ENCODE measurements at places on chromosomes 4 and X. TPM values are rescaled to one million over a fixed set of nuclear protein-coding genes. Genes with fewer than 3 reads are reported as not detected.

The BLTP1 gene
- 169 TPM for total RNA-seq

The DCAF12L2 gene
- total RNA-seq: 0.57 TPM

The FNIP2 gene
- 64.1 TPM for total RNA-seq

The MAOB gene
- 44.0 TPM for total RNA-seq

The AMBN gene
- total RNA-seq: not detected

The PHKA1 gene
- total RNA-seq: 3.9 TPM

The POF1B gene
- total RNA-seq: 0.22 TPM

The LIMCH1 gene
- 47.8 TPM for total RNA-seq

The TMA16 gene
- 43.7 TPM for total RNA-seq

The DHRSX gene
- 20.3 TPM for total RNA-seq

The FAM120C gene
- total RNA-seq: 11.1 TPM

The GLOD5 gene
- total RNA-seq: not detected

The KLHL13 gene
- total RNA-seq: 1.8 TPM

The NEUROG2 gene
- total RNA-seq: not detected

The RAB33A gene
- not detected for total RNA-seq

The RENBP gene
- 28.2 TPM for total RNA-seq

The OCIAD1 gene
- total RNA-seq: 90.6 TPM

The TMPRSS11D gene
- total RNA-seq: not detected

The MAGEC2 gene
- total RNA-seq: not detected

The TEC gene
- total RNA-seq: 6.2 TPM

The HTN3 gene
- not detected for total RNA-seq

The MAGEA10 gene
- not detected for total RNA-seq

The CLNK gene
- 0.17 TPM for total RNA-seq

The GPC4 gene
- 5.9 TPM for total RNA-seq

The OTUD6A gene
- not detected for total RNA-seq

The PF4V1 gene
- total RNA-seq: not detected

The PNMA5 gene
- not detected for total RNA-seq

The IL2RG gene
- total RNA-seq: 5.4 TPM

The PRR27 gene
- not detected for total RNA-seq

The SLC6A14 gene
- total RNA-seq: not detected

The SPANXN4 gene
- not detected for total RNA-seq

The SLC38A5 gene
- 1.5 TPM for total RNA-seq

The EXOC1L gene
- not detected for total RNA-seq

The PCDH11X gene
- total RNA-seq: not detected

The ANKRD37 gene
- total RNA-seq: 19.2 TPM

The HSFX2 gene
- total RNA-seq: not detected

The MAGEB2 gene
- total RNA-seq: not detected

Measured in subcutaneous adipose tissue (tissue), 4 donors.